ENCODE measurements at places on chromosomes 3 and 15.

DNA sequence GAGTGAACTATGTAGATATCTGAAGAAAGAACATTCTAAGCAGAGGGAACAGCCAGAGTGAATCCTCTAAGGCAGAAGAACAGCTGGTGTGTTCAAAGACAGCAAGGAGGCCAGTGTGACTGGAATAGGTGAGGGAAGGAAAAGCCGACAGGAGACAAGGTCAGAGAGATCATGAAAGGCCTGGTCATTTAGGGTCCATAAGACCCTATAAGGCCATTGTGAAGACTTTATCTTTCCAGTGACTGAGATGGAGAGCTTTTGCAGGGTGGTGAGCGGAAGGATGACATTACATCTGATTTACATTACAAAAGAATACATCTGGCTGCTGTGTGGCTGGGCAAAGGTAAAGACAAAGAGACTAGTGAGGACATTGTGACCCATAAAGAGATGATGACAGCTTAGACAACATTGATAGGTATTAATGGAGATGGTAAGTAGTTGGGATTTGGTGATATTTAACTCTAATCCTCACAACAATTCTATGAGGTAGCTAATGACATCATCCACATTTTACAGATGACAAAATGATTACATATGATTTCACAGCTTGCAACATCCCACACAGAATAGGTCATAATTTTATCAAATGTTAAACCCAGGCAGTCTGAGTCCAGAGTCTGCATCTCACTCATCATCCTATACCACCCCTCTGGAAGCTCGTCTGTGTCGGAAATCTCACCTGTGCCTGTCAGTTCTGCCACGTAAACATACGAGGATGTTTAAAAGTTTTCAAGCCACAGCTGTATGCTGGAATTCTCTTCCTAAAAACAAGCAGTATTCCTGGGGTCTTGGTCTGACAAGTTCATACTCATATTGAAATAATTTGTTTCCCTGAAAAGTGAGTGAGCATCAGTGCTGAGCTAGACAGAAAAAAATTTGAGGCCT, 70.2 kb upstream of the PIK3R4 start:
- no peak for DNase-seq

DNA sequence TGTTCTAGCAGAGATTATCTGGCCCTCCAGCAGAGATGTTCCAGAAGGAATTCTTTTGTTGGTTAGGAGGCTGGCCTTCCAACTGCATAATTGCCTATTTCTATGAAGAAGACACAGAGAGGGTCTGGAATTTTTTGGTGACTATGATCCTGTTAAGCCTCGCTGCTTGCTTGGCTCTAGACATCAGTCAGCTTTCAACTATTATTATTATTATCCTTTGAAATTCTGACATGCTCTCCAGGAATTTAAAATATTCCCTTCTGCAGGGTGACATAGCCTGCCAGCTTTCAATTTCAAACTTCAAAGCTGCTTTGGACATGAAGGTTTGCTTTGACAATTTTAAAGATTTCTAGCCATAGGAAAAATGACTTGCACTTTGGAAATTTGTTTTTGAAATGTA, 26.3 kb upstream of the ZNF148 start:
- no peak for DNase-seq

DNA sequence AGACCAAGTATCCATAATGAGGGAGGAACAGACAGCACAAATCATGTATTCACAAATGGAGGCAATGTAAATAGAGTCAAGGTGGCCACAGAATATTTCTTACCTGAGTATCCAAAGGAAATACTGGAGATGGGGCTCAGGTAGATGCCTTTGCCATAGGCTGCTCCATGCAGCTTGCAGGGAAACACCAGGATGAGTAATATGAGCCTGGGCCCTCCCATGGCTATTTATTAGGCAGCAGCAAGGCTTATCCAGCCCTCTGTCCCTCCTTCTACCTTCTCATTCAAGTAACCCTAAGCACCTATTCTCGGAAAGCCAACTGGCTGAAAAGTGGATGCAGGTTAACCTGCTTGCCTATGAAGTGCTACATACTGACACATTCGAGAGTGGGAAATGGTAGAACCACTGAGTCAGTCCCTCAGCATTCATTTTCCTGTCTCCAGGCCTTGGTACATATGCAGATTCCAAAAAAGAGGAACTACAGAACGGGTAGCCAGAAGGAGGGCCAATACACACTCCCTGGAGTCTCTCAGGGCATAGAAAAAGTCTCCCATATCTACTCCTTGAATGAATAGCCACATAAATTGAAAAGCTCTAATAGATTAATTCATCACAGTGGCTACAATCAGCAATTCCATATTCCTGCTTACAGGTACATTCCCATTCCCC, 18.3 kb upstream of the PKM start:
- no peak for DNase-seq

DNA sequence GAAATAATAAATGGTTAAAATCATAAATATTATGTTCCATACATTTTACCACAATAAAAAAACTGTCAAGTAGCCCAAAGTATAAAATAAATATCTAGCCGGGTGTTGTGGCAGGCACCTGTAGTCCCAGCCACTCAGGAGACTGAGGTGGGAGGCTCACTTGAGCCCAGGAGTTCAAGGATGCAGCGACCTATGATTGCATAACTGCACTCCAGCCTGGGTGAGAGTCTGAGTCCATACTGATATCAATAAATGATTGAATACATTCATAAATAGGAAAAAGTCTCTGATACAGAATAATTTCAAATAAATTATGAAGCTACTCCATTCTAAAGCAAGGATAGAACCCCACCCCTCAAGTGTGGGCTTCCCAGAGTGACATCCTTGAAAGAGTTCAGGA, 68.5 kb upstream of the GATA2 start:
- DNase-seq = no peak

GRCh38 chr3:156723182-156723619, 48.8 kb downstream of the TIPARP start:
- DNase-seq = no peak

DNA sequence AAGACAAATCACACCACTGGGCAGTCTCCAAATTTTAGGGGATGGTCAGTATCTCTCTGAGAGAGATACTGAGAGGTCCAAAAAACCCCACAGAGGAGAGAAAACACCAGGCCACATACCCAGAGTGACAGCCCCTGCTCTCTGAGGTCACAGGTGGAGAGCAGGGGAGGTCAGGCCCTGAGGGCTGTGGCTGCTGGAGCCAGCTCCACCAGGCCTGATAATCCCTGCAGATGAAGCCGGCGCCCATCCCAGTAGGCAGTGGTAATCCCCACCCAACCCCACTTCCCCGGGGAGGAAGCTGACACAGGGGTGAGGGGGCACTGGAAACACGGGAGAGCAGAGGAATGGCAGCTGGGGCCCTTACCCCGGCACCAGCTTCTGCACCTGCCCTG, 31.2 kb upstream of the SRP14 start:
- no peak for DNase-seq

DNA sequence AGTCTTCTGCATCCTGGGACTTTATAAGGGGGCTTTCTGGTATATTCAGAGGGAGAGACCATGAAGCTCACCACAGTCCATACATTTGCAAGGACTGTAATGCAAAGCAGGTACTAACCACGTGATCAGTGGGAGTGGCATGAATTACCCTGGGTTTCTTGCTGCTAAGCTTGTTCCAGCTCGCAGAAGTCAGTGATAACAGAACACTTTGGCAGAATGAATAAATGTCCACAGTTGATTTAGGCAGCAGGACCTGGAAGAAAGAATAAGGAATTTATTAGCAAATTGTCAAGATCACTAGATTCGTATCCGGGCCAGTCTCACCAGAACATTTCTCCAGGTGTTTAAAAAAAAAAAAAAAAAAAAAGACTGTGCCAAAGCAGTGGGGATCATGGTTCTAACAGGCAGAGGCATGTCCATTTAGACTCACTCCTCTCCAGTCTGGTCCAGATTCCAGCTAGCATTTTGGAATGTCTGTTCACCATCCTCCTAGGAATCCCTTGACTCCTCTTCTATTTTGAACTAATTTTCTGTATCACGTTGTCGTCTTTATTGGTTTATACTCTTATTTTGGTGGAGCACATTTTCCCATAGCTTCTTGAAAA, 24.5 kb downstream of the HHLA2 start:
- DNase-seq = no peak

GRCh38 chr15:77021803-77022381, 27.0 kb downstream of the PSTPIP1 start:
- DNase-seq = no peak

- DNase-seq = no peak
Measured at GRCh38 chr3:77668376-77668775, 628.5 kb downstream of the ROBO2 start.

- DNase-seq = peak; percentile 36
Measured at GRCh38 chr3:186772701-186773417, 10.5 kb upstream of the EIF4A2 start.

DNA sequence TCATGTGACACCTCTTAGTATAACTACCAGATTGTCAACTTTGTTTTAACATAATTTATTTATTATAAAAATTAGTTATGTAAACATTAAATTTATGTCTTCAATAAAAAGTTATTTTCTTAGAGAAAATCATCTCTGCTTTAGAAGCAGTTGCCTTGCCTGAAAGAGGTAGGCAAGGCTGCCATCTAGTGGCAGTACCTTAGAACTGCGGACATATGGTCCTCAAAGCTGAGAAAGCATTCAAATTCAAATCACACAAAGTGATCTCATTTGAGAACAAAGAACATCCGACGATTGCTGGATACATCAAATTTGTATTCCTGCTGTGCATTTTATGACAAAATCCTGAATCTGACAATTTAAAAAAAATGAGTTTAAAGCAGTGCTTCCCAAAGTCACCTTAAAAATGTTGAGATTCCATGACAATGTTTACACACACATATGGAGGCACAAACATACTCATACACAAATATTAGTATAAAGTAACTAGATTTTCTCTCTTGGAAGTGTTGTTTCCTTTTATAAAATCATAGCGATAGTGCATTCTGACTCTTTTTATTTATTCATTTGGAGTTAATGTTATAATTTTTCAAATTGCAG, 617.4 kb downstream of the CADM2 start:
- no peak for DNase-seq

DNA sequence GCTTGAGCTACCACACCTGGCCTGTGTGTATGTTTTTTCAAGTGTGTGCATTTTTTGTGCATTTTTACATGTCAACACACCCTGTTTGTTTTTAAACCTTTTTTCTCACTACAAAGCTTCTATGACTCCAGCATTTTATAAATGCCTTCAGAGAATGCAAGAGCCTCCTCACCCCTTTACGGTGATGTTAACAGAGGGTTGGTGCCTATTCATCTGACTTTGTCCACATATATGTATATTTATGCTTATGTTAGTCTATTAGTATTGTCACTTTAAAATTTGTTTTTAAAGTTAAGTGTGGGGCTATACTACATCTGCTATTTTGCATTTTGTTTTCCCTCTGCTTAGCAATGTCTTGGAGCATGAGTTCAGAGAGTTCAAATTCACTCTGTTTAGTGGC, 45.8 kb downstream of the EEFSEC start:
- DNase-seq = no peak

DNA sequence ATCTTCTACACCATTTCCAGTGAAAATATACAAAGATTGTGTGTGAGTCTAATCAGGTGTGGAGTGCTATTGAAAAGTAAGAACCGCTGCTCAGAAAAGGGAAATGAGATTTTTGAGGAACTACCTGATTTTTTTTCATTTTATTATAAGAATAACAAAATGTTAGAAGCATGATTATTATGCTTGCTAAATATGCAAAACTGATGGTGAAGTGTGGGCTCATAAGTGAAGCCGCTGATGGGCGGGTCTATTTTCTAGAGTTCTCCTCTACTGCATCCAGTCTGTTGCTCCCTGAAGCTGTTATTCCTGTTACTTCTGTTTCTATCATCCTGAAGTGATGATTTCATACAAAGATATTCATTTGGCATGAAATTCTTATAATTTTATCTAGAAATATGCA, 612.0 kb downstream of the CADM2 start:
- no peak for DNase-seq

DNA sequence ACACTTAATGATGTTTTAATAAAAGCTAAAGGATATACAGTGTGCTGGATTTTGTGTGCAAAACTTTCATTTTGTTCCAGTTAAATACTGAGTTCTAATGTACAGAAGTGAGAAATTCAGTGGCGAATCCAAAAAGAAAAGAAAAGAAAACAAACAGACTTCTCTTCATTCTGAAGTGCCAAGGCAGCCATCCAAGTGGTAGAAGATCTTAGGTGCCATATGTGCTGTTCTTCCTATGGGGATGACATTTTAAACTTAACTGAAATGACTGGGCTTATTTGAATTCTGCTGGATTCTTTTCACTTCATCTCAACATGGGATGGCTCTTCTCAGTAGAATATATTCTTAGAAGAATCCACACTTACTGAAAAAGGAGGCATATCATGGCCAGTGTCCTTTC, 416.5 kb downstream of the ROBO2 start:
- no peak for DNase-seq

DNA sequence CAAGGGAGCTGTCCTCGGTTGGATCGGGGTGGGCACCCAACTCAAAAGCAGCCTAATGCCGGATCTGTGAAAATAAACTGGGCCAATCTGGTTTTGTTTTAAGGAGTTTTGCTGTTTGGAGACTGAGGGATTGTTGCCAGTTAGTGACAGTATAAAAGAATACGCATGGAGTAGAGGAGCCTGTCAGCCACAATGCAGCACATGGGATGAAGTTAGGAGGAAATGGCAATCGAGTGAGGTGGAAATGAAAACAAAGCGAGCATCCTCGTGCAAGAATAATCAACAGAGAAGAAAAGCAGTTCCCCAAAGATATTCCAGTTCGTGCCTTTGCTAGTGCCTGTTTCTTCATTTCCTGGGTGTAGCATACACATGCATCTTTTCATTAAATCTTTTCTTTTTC, 108.4 kb upstream of the RORA start:
- no peak for DNase-seq

DNA sequence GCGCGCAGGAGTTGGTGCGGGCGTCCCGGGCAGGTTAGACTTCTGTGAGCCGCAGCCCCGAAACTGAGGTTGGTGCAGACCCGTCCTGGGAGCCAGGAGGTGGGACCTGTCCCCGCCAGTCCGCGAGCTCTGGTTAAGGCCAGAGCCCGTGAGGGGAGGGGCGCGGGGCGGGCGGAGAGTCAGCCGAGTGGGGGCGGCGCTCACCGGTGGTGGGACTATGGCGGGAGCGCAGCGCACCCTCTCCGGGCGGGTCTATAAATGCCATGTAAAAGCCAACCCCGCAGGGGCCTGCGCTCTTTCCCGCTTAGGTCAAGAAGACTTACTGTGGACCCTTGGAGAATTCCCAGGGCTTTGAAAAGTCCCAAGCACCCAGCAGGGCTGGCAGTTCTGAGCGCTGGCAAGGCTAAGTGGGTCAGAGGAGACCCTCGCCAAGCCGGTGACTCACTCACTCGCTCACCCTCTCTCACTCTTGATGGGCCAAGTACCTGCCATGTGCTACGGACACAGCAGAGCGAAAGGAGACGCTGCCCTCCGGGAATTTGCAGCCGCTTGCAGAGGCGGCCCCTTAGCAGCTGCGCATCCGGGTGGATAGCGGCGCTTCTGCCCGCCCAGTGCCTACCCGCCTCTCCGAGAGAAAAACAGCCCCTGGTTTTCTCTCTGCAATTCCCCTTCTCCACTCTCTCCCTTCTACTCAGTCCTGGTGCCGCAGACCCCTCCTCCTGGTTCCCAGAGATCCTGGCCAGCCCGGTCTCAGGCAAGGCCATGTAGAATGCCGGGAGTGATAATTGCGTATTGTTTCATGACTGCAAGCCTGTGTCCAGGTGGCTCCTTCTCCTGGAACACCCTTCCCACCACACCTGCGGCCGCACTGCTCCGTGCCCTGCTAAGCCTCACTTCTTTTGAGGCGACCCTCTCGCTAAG, at the start of gene ALDH1L1:
Gene ALDH1L1, minus strand, starts transcription at position 110 of the 921 bp plus-strand sequence. CDS start 19,607 bp downstream, outside the sequence.
- no peak for DNase-seq

- no peak for DNase-seq
Measured at GRCh38 chr3:134959516-134959915, 164.5 kb downstream of the EPHB1 start.
